ENCODE measurements at places on chromosomes 13 and 19.

DNA sequence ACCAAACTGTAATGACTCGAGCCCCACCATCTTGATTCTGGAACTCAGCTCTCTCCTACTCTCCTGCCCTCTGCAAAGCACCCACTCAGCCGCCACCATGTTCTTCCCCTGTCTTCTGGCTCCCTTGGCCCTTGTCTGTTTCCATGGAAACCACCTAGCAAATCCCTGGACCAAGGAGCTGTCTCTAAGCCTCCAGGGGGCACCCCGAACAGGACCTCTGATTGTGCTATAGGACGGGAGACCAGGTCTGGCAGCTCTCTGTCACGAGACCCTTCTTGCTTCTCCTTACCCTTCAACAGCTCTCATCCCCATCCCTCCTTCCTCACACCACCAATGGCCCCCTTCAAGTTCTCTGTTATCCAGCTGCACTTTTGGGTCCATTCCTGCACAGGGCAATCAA is 277.7 kb upstream of the ZNF507 start:
- peak; percentile 21 for DNase-seq

DNA sequence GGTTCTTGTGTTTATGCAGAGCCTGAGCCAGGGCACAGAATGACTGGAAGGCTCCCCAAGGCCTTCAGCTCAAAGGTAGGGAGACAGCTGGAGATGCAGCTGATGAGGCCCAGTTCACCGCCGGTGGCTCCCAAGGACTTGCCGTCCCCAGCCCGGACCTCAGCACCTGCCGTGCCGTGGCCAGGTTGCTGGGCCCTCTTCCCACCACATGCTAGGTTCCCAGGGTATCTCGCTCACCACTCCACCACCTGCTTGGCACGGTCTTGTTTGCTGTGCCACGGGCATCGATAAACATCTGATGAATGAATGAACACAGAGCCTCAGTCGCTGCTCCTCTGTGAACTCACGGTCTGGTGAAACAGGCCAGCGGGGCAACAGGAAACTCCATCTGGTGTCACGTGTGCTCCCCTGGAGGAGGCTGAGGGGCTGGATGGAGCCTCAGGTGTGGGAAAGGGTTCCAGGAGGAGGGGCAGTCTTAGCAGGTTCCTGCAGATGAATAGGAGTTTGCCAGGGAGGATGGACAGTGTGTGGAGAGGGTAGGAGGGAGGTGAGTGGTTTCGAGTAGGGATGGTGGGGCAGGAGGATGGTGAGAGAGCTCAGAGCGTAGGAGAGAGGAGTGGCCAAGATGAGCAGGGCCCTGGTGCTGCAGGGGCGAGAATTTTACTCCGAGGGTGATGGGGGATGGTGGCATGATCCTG is 3.6 kb upstream of the KLK14 start:
- no peak for DNase-seq

DNA sequence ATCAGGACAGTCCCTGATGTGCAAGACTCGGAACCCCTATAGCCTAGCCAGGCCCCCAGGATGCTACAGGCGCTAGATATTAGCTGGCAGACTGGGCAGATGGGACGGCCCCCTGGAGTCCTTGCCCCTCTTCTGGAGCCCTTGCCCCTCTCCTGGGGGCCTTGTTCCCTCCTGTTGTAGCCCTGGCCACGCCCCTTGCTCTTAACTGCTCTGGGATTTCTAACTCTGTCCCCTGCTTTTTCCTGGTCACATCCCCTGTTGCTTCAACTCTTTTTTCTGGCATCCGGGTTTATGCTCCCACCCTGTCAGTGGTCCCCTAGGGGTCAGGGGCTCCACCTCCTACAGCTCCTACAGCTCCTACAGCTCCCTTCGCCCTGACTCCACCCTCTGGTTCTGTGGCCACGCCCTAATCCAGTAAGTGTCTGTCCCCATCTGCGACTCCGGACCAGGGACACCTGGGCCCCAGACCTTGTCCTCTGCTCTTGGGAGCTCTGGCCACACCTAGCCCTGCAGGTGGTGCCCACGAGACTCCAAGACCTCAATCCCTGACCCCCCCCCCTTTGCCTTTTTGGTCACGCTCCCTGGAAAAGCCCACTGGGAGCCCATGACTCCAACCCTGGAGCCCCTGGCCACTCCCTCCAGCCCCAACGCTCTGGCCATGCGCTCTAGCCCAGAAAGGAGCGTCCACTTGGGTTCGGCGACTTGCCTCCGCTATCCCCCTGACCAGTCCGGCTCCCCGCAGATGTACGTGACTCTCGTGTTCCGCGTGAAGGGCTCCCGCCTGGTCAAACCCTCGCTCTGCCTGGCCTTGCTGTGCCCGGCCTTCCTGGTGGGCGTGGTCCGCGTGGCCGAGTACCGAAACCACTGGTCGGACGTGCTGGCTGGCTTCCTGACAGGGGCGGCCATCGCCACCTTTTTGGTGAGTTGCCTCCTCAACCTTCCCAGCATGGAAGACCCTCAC is 6.8 kb downstream of the PLPPR2 start:
- no peak for DNase-seq

DNA sequence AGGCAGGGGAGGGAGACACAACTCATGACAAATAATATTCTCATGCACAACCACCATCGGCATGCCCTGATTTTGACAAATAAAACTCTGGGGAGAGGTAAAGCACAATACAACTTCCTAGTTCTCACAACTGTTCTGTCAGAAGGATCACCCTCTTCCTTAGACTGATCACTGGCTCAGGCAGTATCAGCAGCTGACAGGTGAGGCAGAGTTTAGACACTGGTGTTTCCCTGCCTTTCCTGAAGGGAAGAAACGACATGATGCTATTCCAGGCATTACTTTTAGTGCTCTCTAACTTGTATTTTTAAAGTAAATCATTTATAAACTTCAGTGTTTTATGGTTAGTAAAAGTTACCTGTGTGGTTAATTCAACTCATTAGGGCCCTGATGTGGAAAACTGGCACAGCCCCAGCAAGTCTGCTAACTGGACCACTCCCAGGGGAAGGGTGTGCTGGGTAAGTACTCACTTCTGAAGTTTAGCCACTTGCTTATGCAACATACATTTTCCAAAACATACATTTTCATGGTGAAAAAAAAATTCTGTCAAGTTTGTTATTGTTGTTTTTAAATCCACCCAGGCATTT is 82.8 kb downstream of the CRYL1 start:
- no peak for DNase-seq

- no peak for DNase-seq
Observed at GRCh38 chr19:33085570-33086128, 4.7 kb downstream of the GPATCH1 start.

- DNase-seq: no peak
Observed at GRCh38 chr19:12597594-12597993, 13.0 kb downstream of the ZNF490 start.

DNA sequence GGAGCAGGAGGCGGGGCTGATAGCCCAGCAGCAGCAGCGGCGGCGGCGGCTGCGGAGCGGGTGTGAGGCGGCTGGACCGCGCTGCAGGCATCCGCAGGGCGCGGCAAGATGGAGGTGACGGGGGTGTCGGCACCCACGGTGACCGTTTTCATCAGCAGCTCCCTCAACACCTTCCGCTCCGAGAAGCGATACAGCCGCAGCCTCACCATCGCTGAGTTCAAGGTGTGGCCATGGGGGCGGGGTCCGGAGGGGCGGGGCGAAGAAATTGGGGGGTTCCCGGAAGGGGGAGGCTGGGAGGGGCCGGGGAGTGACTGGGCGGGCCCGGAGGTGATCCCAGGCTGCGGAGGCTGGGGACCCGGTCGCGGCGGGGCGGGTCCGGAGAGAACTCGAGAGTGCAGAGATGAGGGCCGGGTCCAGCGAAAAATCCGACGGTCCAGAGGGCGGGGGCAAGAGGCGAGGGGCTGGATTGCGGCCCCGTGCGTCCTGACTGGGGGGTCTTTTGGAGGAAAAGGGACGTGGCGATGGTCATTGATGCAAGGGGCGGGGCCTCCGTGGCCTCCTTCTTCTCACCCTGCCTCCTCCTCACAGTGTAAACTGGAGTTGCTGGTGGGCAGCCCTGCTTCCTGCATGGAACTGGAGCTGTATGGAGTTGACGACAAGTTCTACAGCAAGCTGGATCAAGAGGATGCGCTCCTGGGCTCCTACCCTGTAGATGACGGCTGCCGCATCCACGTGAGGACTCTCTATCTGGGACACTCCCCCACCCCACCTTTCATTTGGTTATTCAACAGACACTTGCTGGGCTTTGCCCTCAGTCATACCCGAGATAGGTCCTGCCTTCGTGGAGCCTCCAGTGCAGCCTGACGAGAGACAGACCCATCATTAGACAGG is at the start of gene TBCB:
Gene TBCB, plus strand, starts transcription at position 16 of the 891 bp plus-strand sequence. Its CDS starts 93 bp downstream, at position 109.
- no peak for DNase-seq

DNA sequence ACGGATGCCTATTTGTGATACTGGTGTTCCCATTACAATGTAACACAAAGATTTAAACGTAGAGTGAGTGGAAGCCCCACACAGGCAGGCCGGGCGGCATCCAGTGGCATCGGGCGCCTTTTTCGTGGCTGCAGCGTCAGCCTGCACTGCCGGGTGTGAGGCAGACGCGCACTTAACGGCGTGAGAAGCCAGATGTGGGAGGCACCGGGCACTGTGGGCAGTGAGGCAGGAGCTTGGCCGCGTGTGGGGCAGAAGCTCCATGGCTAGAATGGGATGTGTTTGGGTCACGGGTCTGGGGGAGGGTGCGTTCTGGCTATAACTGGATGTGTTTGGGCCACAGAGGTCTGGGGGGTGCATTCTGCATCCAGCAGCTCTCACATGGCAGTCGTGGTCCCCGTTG is 63.1 kb upstream of the F7 start:
- DNase-seq: no peak

Measured in eye (tissue), 1 donor.